ENCODE measurements at places on chromosomes 4 and X. TPM values are rescaled to one million over a fixed set of nuclear protein-coding genes. Genes with fewer than 3 reads are reported as not detected.

Gene ZBTB49
- polyA plus RNA-seq = 7.8 TPM

Gene EPHA5
- polyA plus RNA-seq = not detected

Gene SSX4
- polyA plus RNA-seq = not detected

Gene ADAMTS3
- not detected for polyA plus RNA-seq

Gene MAGEA2B
- polyA plus RNA-seq = not detected

Gene RBMXL3
- not detected for polyA plus RNA-seq

Gene SLC34A2
- not detected for polyA plus RNA-seq
